ENCODE measurements at places on chromosomes 7 and 10. TPM values are rescaled to one million over a fixed set of nuclear protein-coding genes. Genes with fewer than 3 reads are reported as not detected.
A peak's percentile ranks its signal among the peaks of the same experiment; 100 is the strongest.

The UCN3 gene
- total RNA-seq, result not detected

The NXPH1 gene
- total RNA-seq, result not detected

The COL26A1 gene
- not detected for total RNA-seq

The C10orf53 gene
- total RNA-seq, result not detected

DNA sequence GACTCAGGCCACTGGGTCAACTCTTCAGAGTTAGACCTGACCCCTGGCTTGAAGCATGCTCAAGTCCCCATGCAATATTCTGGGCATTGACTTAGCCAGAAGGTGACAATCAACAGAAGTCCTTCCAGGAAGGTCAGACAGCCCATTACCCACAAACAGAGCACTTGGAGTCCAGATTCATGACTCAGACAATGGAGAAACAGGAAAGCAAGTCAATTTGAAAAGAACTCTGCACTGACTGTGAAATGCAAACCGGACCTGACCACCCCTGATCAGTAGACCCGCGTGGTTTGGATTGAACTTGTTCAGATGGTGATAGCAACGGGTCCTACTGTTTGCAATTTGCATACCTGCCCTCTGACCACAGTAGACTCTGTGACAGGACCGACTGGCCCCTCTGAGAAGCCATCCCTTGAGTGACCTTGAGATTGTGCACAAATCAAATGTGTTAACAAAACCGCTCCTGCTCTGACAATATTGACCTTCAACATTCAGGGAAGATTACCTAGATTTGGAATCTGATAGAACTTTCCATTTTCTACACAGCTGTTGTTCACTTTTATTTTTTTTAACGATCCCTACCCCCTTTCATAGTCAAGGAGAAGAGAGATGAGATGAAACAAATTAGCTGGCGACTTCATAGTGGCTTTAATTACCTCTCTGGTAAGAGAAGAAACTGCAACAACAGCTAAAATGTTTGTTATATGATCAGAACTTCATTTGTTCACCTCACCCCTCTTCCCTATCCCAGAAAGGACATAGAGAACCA lies 138.7 kb downstream of the NRP1 start:
- DNase-seq, result no peak

GRCh38 chr7:104883248-104883717 lies 130.7 kb upstream of the KMT2E start:
- no peak for DNase-seq

DNA sequence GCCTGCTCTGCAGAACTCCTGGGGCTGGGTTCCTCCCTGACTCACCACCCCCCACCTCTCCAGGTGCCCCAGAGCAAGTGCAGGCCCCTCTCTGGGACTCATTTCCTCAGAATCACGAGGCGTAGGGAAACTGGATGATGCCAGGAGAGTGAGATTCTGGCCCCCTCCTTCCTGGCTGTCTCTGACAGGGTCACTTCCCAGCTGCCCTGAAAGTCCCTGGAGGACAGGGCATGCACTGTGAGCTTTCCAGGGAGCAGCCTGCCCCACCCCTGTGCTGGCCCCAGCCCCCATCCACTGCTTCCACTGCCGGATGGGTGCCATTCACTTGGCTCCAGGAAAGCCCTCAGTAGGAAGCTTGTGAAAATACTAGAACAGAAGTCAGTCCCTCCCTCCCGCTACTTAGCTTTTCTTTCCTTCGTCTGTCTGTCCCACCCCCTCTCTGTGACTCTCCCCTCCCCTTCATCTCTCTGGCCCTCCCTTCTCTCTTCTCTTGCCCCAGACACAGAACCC lies 10.4 kb downstream of the TACR2 start:
- DNase-seq, result peak; percentile 29
